Dorsolateral prefrontal cortex (tissue), 122 donors: ENCODE measurements at places on chromosomes 6 and 20. TPM values are rescaled to one million over a fixed set of nuclear protein-coding genes. Genes with fewer than 3 reads are reported as not detected.

GRCh38 chr6:122818866-122819265 lies 29.8 kb downstream of the SMPDL3A start:
- DNase-seq, result no peak

DNA sequence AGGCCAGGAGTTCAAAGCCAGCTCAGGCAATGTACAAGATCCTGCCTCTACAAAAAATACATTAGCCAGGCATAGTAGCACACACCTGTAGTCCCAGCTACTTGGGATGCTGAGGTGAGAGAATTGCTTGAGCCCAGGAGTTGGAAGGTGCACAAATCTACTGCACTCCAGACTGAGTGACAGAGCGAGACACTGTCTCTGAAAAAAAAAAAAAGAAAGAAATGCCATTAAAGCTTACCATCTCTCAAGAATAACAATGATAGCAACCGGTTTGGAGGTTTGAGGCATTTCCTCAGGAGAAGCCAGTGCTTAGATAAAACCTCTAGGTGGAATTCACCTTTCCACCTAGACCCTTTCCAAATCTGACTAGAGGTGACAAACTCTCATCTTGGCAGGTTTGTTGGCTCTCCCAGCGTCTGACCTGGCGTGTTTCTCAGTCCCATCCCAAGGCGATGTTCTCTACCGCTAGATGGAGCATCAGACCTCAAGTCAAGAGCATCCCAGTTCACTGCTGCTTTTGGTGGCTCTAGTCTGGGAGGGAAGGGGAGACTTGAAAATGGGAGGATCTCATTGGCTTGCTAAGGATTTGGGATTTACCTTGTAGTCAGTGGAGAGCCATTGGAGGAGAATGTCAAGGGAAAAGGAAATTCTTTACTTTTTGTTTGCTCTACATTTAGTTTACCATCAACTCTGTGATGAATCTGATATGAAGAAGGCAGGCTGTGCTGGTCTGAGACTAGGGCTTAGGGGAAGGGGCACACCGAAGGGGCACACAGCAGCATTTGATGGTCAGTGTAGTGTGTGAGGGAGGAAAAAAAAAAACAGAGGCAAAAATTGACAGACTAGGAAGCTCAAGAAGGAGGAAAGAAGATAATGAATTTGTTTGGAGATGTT lies 67.9 kb downstream of the NCOA7 start:
- peak; percentile 48 for DNase-seq

- DNase-seq, result no peak
Observed at GRCh38 chr20:25006431-25007167, 14.0 kb upstream of the APMAP start.

Gene ZNF334
- 12.0 TPM for total RNA-seq

Gene BPIFA1
- not detected for total RNA-seq

Gene OR2H2
- total RNA-seq, result not detected

Gene ADTRP
- total RNA-seq, result 15.9 TPM

Gene TMEM244
- total RNA-seq, result 4.5 TPM
